ENCODE measurements at places on chromosomes 2 and 18.

DNA sequence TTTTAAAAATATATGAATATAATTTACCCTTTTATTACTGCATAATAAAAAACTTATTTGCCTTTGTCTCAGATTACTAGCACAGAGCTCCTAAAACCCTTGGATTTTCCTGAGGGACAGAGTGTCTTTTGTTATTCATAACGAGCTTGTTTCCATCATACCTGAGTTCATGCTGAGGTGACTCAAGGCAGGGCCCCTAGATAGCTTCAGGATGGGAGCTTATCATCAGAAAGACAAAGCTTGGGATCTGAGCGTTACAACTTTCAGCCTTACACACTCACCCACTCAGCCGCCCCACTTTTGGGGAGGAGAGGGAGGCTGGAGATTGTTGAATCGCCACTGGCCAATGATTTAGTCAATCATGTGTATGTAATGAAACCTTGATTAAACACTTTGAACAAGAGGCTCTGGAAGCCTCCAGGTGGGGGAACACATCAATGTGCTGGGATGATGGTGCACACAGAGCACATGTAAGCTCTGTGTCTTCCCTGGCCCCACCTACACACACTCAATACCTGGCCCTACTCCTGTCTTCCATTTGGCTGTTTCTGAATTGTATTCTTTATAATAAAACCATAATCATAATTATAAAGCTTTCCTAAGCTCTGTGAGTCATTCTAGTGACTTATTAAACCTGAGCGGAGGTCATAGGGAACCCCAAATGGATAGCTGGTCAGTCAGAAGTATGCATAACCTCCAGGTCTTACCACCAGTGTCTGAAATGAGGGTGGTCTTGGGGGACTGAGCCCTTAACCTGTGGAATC is 28.5 kb upstream of the DNAH7 start:
- DNase-seq: no peak

- DNase-seq: peak; percentile 17
Observed at GRCh38 chr18:74234326-74235171, 57.2 kb downstream of the CYB5A start.

DNA sequence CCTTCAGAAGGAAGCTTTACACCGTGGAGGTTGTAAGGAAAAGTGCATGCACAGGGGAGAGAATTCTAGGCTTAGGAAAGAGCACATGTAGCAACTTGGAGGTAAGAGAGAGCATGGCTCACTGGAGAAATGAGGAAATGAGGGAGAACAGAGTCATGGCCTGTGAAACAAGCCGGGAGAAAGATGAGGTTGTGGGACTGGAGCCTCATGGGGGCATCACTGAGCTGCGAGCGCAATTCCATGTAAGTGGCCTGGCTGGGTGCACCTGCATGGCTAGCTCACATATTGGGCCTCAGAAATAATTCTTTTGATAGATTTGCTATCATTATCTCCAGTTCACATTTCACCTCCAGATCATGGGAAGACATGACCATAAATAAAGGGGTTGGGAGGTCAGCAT is 785.5 kb upstream of the RAB6C start:
- no peak for DNase-seq

- no peak for DNase-seq
Observed at GRCh38 chr2:60976875-60977561, 40.5 kb upstream of the PEX13 start.

DNA sequence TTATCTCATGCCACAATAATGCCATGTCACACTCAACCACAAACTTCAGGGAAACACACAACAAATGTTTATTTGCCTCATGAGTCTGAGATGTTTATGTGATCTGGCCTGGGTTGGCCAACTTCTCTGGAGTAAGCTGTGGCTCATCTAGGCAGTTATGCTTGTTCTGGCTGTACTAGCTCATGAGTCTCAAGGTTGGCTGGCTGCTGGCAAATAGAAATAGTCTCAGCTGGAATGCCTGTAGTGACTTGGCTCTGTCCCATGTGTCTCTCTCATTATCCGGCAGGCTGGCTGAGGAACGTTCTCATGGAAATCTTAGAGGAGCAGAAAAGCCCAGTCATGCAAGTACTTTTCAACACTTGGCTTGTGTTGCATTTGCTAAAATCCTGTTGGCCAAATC is 234.9 kb upstream of the CDH2 start:
- peak; percentile 69 for DNase-seq

- DNase-seq: no peak
Observed at GRCh38 chr18:2847317-2848246, 776 bp downstream of the EMILIN2 start.

GRCh38 chr2:11466307-11467128 is 557 bp upstream of the E2F6 start:
- DNase-seq: no peak

- peak; percentile 49 for DNase-seq
Observed at GRCh38 chr2:172282944-172283343, 144.4 kb upstream of the ITGA6 start.

- peak; percentile 52 for DNase-seq
Observed at GRCh38 chr2:138279871-138280270, 221.7 kb upstream of the SPOPL start.

- DNase-seq: no peak
Observed at GRCh38 chr2:239719791-239720360, 305.3 kb downstream of the NDUFA10 start.

DNA sequence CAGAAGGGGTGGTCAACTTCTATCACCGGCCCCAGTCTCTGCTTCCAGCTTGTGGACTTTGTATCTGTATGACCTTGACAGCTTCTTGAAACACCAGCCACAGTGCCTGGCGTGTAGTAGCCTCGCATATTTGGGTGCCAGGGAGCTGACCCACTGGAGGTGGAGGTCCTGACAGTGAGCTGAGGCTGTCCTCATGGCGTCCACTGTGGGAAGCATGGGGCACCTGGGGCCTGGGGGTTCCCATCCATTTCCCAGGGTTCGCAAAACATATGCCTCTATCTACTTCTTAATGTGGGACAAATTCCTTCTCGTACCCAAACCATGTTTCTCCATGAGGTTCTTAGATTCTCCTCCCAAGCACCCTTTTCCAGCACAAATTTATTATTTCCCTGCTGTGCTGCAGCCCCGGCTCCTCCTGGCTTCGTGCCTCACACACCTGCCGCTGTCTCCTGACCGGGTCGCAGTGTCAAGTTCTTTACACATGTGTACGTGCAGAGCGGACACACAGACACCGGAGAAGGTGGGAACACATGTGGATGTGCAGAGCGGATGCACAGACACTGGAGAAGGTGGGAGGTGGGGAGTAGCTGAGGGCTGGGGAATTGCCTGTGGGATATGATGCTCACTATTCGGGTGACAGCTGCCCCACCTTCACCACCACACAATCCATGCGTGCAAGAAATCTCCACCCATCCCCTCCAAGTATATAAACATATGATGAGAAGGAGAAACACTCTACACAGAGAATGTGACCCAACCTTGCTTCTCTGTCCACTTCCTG is 23.4 kb downstream of the TMEM18 start:
- DNase-seq: no peak

GRCh38 chr2:84276590-84277255 is 182.4 kb downstream of the SUCLG1 start:
- no peak for DNase-seq

DNA sequence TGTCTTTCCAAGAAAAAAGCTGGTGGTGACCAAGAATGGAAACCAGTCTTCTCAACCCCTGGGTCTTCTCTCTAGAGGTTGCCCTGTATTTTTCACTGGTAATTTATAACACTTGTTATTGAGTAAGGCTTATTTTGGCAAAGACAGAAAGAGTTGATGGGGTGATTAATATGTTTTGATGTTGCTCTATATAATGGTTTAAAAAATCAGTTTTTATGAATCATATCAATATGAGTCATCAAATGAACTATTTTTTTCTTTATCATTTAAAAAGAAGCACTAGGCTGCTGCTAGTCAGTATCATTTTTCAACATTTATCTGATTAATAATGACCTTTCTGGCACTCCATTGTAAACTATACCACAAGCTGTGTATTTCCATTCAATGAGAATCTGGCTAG is 1142.2 kb downstream of the LRP1B start:
- no peak for DNase-seq

DNA sequence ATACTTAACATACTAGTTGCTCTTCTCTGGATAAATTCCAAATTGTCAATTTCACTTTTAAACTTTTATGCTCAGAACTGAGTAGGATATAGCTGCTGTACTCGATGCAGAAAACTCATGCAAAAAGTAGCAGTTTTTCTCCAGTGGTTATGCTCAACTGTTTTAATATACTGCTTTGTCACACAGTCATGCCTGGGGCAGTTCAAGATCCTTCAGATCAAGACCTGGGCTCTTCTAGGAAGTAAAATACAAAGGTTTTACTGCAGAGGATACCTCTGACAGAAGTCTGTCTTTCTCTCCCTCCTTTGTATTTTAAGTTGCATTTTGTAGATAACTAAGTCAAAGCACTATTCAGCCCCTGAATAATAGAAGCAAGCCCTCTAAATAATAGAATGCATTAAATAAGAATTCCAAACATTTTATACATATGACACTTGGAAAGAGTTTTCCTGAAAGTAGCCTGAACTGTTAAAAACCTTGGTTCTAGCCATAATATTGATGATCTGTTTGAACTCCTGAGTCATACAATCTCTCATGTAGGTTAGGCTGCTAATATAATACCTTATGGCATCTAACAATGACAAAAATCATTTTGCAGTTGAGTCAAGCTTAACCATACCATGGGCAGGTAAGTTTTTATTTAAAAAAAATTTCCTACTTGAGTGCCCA is 183.3 kb upstream of the TRIB2 start:
- no peak for DNase-seq

- no peak for DNase-seq
Observed at GRCh38 chr18:11957636-11958035, 23.7 kb upstream of the IMPA2 start.

GRCh38 chr2:99903981-99904380 is 238.4 kb downstream of the AFF3 start:
- DNase-seq: no peak

- DNase-seq: no peak
Observed at GRCh38 chr18:70314151-70314782, 25.4 kb downstream of the SOCS6 start.

- DNase-seq: no peak
Observed at GRCh38 chr2:5782103-5782502, 89.9 kb downstream of the SOX11 start.

- no peak for DNase-seq
Observed at GRCh38 chr2:226671141-226671676, 128.4 kb downstream of the IRS1 start.

DNA sequence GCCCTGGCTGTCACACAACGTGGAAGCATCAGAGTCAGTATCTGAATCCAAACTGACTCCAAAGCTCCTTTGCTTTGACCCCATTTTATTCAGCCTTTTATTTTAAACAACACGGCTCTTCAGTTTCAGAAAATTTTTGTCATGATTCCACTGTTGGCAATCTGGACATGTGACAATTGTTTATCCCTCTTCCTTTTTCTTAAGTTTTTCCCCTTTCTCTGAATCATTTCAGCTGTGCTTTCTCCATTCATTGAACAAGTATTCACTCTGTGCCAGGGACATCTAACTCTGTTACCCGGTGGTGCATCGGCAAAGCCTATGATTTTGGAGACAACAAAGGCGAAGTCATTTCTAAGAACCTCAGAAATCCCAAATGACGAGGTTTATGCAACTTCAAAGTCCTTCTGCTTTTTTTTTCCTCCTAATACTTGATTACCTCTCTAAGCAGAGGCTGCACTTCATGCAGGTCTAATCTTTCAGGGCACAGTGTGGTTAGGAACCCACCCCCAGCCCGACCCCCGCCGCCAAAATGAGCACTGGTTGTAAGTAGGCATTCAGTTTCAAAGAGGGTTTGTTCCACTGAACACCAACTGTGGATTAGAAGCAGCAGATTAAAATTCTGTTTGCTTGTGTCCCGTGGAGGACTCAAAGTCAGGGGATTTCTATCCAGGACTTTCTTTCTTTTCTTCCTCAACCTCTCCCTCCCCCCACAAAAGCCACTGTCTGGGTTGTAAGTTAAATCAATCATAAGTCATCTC is 18.6 kb downstream of the ST6GAL2 start:
- DNase-seq: no peak

GRCh38 chr2:204449977-204450376 is 95.3 kb upstream of the PARD3B start:
- DNase-seq: no peak

GRCh38 chr2:196176142-196176738 is 4.9 kb upstream of the STK17B start:
- no peak for DNase-seq

DNA sequence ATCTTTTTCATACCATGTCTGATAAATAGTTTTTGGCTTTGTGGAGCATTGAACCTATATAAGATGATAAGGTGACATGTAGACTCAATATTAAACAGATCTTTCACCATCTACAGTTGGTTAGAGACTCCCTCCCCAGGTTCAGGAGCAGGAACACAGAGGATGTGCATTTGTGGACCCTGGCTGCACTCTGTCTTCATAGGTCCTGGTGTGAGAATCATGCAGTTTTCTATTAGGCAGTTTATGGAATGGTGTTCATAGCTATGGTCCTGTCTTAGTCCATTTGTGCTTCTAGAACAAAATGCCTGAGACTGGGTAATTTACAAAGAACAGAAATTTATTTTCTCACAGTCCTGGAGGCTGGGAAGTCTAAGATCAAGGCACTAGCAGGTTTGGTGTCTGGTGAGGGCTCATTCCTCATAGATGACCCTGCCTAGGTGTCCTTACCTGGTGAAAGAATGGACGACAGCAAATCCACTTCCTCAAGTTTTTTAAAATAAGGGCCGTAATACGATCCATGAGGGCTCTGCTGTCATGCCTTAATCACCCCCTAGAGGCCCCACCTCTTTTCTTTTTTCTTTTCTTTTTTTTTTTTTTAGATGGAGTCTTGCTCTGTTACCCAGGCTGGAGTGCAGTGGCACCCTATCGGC is 35.3 kb upstream of the FAM98A start:
- no peak for DNase-seq

- DNase-seq: no peak
Observed at GRCh38 chr2:66899648-66900047, 464.7 kb downstream of the MEIS1 start.

All from AG09309 (cell line).